Dorsolateral prefrontal cortex (tissue), 122 donors: ENCODE measurements at places on chromosomes 4 and X. TPM values are rescaled to one million over a fixed set of nuclear protein-coding genes. Genes with fewer than 3 reads are reported as not detected.

Gene SCML1
- 7.8 TPM for total RNA-seq

Gene PPID
- 53.0 TPM for total RNA-seq

Gene PLXNB3
- 143 TPM for total RNA-seq

Gene PRSS12
- total RNA-seq = 4.8 TPM

Gene SSX3
- total RNA-seq = not detected
